ENCODE measurements at places on chromosomes 13 and 19.

- DNase-seq, result no peak
Observed at GRCh38 chr13:98537306-98537705, 39.6 kb downstream of the STK24 start.

DNA sequence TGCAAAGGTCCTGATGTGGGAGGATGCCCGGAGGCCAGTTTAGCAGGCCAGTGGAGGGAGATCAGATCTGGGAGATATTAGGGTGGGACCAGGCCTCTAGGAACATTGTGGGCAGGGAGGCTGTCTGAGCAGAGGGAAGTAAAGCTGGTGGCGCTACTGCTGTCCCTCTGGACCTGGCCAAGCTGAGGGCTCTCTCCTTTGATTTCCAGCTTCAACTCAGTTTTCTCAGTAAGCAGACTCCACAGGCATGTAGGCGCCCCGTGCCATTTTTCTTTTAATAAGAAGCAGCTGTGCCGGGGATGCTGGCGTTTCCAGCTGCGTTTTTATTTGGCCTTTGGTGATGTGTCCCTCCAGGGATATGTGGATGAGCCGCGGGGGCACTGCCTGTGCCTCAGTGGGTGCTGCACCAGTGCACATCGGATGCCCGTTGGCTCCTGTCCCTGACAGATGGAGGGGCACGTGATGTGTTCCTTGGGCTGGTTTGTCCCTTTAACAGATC is 6.7 kb downstream of the DNM2 start:
- no peak for DNase-seq

DNA sequence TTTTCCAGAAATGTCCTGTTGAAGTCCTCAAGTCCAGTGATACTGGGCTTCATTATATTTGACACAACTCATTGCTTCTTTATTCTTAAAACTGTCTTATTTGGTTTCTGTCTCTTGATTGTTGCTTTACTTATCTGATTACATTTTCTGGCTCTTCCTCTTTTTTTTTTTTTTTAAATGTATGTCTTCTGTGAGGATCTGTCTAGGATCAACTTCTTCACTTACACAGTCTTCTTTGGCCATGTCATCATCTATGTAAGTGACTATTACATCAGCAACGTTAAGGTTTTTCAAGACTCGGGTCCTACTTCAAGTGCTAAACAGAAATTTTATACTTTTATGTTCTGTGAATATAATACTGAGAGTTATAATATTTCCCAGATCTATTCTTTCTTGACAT is 162.1 kb downstream of the PDS5B start:
- DNase-seq, result no peak

DNA sequence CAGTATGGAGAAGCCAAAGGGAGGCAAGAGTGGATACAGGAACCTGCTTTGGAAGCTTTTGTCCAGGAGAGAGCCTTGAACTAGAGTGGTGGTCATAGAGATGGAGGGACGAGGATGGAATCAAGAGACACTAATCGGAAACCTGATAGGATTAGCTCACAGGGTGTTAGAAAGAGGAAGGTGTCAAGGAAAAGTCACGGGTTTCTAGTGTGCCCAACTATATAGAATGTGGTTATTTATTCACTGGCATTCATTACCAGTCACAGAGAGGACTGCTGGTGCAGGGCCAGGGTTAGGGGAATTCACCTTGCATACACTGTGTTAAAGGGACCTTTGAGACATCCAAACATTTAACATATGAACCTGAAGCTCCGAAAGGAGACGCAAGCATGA is 43.4 kb upstream of the URAD start:
- DNase-seq, result no peak

DNA sequence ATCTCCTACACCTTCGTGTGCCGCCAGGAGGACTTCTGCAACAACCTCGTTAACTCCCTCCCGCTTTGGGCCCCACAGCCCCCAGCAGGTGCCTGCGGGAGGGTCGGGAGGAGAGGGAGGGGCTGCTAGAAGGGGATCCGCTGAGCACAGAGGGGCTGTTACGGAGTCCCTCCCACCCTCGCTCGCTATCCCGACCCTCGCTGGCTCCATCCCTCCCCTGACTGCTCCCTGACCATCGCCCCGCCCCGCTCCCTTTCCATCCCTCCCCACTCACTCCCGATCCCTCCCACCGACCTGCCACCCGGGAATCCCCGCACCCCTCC is 780 bp downstream of the CD177 start:
- DNase-seq, result no peak

DNA sequence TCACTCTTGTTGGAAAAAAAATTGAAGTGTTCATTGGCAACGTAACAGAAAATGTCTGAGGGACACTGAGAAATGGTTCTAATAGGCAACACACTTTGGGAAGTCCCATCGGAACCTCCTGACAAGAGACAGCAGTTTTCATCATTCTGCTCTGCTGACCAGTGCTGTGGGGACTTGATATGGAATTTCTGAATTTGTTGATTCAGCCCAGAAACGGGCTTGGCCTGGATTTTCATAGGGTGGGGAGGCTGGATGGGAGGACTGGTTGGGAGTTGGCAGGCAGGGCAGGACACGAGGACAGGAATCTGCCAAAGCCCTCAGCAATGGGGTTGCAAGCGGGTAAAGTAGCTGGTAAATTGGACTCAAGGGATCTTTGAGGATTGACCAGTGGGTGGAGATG is 96.5 kb downstream of the DCT start:
- no peak for DNase-seq

DNA sequence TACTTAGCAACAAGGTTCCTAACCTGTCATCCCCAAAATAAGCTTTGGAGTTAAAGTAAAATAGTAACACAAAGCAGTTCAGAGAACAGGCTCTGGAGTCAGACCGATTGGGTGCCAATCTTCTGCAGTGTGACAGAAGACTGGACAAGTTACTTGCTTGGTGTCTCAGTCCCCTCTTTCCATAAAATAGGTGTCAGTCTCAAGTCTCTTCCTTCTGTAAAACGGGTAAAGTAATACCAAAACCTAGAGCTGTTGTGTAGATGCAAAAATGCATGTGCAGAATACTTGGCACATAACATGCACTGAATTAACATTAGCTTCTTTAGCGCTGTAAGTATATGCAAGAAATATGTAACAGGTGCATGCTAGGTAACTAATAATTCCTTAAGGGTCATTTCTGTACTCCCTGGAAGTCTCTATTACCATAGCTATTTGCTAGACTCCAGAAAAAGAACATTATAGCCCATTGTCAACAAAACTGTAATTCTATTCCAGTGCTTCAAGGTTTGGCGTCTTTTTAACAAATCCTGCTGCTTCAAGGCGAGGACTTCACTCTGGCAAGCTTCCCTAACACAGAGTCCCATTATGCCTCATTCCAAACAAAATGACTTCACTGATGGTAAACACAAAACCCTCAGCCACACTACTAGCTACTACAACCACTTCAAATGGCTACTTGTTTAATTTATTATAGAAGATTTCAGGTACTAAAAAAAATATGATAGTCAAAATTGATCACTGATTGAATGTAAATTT is 32.8 kb downstream of the ELF1 start:
- no peak for DNase-seq

DNA sequence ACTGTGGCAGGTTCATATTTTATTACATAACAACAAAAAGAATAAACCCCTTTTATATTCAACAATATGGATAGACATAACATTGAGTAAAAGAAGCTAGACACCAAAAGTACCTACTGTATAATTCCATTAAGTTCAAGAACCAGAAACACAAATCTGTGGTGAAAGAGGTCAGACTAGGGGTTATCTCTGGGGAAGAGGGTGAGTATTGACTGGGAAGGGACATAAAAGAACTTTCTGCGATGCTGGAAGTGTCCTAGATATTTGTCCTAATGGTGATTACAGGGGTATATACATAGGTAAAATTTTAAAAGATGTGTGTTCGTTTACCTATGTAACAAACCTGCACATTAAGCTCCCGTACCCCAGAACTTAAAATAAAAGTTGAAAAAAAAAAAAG is 103.0 kb downstream of the SUCLA2 start:
- DNase-seq, result no peak

GRCh38 chr13:48901781-48902180 is 73.9 kb upstream of the FNDC3A start:
- no peak for DNase-seq

GRCh38 chr19:8481201-8481600 is 21.2 kb downstream of the PRAM1 start:
- DNase-seq, result no peak

GRCh38 chr13:46675016-46675415 is 121.9 kb downstream of the ESD start:
- DNase-seq, result no peak

DNA sequence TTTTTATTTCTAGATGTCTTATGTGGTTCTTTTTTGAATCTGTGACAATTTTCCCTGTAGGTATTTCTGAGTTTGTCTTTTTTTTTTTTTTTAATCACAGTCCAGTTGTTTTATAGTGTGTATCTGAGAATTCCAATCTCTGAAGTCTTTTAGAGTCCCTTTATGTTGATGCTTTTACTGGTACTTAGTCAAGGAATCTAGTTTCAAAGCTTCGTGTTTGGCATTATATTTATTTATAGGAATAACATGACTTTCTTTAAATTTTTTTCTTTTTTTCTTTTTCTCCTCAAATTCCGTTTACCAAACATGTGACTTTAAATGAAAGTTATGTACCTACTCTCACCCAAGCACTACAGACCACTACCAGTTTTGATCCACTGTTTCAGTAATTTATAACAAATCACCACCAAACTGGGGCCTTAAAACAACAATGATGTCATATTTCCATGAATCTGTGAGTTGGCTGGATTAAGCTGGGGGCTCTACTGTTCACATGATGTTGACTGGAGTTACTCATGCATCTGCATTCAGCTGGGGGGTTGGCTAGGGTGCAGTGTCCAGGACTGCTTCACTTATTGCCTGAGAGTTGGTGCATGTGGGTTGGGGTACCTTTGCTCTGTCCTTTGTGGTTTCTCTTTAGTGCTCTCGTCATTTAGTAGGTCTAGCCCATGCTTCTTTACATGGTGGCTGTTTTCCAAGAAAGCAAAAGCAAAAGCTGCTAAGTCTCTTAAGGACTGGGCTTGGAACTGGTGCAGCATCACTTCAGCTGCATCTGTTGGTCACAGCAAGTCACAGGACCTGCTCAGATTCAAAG is 22.3 kb downstream of the KCTD4 start:
- DNase-seq, result no peak

GRCh38 chr13:99514801-99515200 is 13.5 kb downstream of the TM9SF2 start:
- no peak for DNase-seq

DNA sequence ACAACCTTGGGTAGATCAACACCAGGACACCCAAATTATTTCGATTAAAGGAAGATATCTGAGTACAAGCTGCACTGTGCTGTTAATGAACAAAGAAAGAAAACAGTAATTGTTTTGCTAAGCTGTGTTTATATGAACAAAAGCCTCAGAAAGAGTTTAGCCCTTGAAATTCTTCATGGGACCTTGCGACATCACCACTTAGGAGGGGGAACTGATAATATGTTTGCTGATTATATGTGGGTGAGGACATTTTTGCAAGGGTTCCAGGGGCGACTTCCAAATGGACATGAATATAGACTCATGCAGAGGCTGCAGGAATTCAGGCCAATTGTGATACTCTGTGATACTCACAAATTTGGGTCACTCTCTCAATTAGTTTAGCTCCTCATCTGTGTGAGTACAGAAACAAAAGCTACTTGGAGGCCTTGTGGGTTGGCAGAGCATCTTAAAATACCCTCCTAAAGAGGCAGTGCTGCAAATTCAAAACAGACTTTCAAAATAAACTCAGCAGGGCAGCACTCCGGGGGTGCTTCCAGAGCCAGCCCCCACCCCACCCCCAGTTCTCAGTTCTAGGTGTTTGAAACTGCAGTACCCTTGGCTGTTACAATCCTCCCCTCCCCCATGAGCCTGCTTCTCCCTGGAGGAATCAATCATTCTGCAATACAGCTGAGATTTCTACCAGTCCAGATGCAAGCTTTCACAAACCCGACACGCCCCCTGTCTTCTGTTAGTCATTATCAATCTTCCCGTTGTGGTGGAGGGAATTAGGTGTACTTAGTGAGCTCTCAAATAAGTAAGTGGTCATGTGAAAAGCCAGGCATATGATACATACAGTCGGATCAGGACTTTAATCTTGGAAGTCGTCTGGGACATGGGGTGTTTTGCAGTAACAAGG is 97.0 kb upstream of the MBNL2 start:
- DNase-seq, result peak; percentile 84

DNA sequence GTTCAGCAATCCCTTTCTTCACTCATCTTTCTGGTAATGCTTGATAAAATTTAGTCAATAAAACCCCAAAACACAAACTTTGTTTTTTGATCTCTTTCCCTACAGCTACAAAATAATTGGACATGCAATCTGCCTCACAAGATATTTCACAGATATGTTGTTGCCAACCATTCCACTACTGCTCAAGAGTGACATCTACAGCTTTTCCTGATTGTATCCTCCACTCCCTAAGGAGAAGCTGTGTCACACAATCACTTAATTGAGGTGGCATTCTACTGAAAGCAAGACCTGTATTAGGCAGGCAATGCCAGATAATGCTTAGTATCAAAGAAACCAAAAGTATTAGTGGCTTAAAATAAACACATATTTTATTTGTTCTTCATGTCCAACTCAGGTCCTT is 1646.2 kb upstream of the SPRY2 start:
- no peak for DNase-seq

DNA sequence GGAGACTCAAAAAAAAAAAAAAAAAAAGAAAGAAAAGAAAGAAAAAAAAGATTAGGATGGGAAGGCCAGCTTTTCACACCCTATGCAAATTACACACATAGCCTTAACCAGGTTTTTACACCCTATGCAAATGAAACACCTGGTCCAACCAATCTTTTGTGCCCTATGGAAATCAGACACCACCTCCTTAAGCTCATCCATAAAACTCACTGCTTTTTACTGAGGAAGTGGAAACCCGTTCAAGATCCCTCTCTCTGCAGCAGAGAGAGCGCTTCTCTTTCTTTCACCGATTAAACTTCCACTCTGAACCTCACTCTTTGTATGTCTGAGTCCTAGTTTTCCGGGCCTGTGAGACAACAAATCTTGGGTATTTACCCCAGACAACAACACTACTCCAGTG is 25.3 kb upstream of the HOMER3 start:
- no peak for DNase-seq

DNA sequence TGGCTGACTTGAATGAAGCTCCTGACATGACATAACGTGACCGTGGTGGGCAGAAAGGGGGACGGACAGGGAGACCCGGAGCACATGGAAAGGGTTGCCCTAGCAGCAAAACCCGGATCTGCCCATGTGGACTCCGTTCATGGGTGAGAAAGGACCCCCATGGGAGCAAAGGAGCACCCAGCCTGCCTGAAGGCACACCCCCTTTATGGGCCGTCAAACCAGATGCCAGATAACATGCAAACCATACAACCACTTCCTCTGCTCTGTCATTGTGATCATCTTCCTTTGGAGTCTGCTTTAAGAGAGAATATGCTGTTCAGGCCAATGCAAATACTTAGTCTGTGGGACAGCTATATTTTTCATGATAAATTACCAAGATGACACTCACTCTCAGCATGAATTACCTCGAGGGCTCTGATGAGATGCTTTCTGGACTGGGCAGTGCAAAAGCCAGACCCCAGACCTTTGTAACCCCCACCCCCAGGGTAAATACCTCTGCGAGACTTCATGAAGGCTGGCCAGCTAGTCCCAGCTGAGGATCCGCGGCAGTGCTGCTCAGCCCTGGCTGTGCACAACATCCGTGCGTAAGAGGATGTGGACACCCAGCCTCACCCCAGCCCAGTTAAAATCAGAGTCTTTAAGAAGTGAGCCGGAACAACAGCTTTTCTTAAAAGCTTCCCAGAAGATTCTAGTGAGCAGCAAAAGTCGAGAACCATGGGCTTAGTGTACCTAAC is 126.6 kb downstream of the USP12 start:
- no peak for DNase-seq

Data from RWPE1 (cell line).